HepG2 (cell line): ENCODE measurements at places on chromosomes 1 and 21.

- no peak for DNase-seq
Observed at GRCh38 chr1:230618537-230618936, 23.7 kb upstream of the COG2 start.

- DNase-seq: no peak
Observed at GRCh38 chr1:230863449-230863848, 4.9 kb downstream of the C1orf198 start.

DNA sequence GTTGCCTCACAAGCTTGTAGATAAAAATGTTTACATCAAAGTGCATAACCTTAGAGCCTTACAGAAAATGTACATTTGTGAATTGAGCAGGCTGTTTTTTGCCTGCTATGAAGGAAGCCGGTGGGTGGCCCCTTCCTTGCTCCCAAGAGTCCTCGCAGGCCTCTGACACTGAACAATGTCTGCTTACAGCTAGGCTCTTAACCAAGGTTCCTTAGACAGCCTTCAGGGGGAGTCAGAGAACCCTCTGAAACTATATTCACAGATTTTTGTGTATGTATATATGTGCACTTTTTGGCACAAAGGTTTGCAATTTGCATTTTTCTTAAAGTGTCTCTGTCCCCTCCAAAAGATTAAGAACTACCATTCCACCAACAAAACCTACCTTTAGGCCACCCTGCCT lies 282.6 kb downstream of the BARHL2 start:
- DNase-seq: no peak

GRCh38 chr1:15771836-15772515 lies 13.4 kb downstream of the FBLIM1 start:
- no peak for DNase-seq

- no peak for DNase-seq
Observed at GRCh38 chr1:209890641-209891330, 47.2 kb upstream of the SYT14 start.

- no peak for DNase-seq
Observed at GRCh38 chr1:4421986-4422385, 232.4 kb upstream of the AJAP1 start.

GRCh38 chr1:199811163-199811562 lies 216.3 kb upstream of the NR5A2 start:
- no peak for DNase-seq

DNA sequence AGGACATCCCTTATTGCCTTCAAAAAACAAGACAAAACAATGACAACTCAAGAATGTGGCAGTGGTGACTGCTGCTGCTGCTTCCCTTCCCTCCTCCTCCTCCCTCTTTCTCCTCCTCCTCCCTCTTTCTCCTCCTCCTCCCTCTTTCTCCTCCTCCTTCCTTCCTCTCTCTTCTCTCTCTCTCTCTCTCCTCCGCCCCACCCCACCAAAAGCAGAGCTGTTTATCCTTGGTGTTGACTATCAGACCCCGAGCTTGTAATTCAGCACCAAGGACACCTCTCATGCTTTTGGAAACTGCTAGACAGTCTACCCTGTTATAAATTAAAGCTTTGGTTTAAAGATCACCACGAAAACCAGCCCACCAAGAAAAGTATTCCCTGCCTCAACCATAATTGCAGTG lies 72.4 kb upstream of the IFNAR2 start:
- DNase-seq: no peak

DNA sequence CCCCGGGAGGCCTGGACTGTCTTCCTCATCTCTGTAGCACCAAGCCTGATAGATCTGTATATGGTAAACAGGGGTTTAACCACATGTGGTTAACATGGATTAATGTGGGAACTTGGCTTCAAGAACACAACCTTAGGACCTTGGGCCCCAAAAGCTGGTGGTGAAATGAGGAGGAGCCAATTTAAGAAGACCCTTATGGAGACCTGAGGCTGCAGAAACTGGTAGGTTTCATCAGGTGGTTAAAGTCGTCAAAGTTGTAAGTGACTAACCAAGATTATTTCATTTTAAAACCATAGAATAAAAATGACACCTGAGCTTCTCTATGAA lies 14.0 kb downstream of the THEMIS2 start:
- no peak for DNase-seq

GRCh38 chr1:47679301-47679791 lies 241.5 kb downstream of the FOXD2 start:
- no peak for DNase-seq

DNA sequence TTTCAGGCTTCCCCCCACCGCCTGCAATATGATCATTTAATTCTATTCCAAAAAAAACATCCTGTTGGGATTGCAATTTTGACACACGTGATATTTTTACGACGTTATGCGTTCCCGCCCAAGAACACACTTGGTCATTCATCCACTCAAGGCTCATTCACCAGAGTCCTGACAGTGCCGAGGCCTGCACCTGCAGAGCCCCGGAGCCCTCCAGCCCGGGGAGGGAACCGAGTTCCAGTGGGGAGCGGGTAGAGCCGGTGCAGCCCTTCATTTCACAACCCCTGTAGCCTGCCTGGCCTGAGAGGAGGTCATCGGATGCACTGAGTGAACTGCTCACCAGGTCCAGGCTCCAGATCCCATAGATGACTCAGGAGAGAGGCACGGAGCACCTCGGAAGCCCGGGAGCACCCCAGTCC lies 156.0 kb upstream of the BACE2 start:
- DNase-seq: no peak

GRCh38 chr1:220123889-220124288 lies 30.0 kb downstream of the IARS2 start:
- peak; percentile 20 for DNase-seq

DNA sequence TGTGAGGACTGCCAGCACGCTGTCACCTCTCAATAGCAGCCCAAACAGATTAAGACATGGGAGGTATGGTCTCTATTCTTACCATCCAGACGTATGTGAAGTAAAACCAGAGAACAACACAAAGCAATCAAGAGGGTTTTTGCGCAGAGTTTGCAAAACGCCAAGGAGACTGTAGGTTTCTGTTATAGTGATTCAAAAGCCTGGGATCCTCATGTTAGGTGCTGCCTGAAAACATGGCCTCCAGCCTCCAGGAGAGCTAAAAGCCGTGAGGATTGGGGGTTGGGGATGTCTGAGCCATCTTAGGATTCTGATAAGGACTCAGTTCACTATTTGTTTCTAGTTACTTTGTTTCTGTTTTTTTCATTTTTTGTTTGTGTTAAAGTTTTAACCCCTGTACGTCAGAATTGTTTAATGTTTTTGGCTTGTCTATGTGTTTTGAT lies 4.2 kb upstream of the CCT8 start:
- no peak for DNase-seq

DNA sequence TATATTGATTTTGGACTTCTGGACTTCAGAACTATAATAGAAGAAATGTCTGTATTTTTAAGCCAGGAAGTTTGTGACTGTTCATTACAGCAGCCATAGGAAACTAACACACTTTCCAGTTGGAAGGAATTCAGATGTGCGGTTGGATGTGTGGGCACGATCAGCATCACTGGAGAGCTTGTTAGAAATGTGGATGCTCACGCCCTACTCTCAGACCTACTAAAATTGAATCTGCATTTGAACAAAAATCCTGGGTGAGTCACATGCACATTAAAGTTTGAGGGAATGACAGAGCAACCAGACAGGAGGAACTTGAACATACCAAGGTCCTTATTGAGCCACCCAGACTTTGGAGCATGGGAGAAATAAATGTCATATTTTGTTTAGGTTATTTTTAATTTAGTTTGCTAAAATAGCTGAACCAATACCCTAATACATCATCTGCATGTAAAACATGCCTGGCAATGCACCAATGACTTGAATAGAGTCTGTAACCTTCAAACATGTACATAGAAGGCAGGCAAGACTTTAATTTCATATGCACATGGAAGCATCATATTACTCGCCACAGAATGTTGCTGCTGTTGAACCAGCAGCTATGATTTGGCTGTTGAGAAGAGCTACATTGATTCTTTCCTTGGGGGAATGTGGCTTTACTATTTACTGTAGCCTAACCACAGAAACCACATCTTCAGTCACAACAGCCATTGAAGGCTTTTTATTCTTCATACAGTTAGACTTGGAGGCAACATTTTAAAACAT lies 346.2 kb downstream of the BARHL2 start:
- no peak for DNase-seq

- DNase-seq: no peak
Observed at GRCh38 chr1:1671365-1672119, 12.7 kb upstream of the CDK11B start.

DNA sequence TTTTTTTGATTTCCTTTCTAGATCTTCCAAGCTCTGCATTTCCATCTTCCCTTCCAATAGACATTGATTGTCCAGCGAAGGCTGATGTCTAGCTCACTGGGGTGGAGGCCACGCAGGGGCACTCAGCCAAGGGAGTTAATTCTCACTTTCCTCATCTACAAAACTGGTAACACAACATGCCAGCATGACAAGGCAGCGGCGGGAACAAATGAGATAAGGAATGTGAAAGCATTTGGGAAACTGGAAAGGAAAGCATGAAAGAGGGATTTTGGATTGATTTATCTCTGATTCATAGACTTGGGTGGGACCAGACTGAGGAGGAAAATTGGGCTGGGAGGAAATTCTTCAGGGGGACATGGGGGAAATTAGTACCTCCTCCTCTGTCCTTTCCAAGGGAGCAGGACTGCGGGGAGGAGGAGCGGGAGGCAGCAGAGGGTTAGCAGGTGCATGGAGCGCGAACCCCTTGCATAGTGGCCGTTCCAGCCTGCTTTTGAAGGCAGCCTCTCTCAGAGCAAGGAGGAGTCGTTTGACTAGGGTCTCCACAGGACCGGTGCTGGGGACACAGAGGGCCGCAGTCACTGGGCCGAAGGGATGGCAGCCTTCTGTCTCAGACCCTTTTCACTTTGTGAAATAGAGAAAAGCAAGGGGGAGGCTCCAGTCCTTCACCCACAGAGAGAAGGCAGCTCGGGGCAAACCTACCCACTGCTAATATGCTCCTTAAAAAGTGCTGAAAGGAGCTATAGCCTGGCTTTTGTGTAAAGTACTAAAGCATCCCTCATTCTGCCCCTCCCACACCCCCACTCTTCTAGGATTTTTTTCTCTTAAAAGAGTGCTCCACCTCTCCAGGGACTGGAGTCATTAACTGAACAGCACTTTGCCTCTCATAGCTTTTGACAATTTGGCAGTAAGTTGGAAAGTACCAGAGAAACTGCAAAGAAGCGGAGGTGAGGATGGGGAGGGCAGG lies 89.2 kb downstream of the PLXNA2 start:
- no peak for DNase-seq

DNA sequence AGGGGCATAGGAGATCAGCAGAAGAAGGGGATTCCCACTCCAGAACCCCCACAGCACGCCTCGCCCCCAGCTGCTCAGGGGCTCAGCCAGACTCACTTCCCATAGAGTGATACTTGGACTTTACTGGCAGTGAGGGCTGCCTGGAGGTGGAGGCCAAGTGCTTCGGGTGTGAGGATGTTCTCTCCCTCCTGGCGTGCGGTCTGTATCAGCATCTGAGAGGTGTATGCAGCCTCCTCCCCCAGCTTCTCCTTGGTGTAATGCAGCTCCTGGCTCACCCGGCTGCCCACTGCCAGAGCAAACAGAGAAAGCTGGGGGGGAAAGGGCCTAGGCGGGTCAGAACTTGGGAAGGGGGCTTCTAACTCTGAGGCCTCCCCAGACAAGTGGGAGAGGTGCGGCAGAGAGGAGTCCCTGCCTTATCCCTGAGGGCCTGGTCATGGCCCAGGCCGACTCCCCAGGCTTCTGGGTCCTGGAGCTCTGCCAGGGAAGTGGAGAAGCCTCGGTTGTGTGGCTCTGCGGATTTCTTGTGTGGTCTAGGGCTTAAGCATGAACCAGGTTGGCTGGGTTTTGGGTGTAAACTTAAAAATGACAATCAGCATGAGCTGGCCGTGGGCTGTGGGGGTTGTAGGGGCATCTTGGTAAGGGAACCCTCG lies 10.9 kb downstream of the PTCH2 start:
- no peak for DNase-seq

GRCh38 chr1:172149346-172149745 lies 271.1 kb upstream of the C1orf105 start:
- DNase-seq: no peak

DNA sequence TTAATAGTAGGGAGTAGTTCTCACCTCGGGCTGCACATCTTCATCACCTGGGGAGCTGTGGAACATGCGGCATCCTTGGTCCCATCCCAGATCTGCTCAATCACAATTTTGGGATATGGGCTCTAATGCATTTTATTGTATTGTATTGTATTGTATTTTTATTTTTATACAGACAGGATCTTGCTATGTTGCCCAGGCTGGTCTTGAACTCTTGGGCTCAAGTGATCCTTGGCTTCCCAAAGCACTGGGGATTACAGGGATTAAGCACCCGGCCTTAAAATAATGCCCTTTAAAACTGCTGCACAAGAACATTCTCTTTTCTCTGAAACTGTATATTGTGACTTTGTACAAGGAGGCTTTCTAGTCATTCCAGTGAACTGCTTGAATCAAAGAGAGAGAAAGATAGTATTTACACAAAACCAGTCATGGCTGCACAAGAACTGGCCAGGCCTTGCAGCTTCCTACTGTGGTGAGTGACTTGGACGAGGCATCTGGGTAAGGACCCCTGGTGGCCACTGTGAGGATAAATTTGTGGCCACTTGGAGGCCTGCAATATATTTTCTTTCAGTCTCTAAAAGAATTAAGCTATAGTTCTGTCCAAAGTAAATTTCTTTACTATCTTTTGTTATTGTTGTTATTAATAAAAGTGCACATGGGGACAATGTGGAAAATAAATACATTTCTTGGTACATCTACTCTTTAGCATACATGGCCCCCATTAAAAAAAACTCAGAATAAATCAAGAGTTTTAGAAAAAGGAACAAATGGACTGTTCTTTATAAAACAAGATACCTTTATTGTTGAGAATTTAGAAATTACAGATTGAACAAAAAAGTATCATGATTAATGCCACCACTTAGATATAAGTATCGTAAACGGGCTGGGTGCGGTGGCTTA lies 48.0 kb downstream of the TBCE start:
- peak; percentile 80 for DNase-seq

DNA sequence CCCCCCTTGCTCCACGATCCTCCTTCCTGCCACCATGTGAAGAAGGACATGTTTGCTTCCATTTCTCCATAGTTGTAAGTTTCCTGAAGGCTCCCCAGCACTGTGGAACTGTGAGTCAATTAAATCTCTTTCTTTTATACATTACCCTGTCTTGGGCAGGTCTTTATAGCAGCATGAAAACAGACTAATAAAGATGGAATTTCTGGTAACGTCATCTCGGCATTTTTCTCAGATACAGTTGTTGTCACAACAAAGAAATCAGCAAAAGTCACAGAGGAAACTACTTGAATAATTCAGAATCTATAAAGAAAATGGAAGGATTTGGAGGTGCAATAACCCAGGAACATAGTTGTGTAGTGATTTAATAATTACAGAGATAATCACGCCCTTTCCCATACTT lies 4.4 kb downstream of the APCS start:
- DNase-seq: no peak
